ENCODE measurements at places on chromosomes 1 and 21.

- no peak for DNase-seq
Observed at GRCh38 chr1:55522982-55523381, 307.8 kb upstream of the USP24 start.

GRCh38 chr1:214386747-214387146, 105.8 kb downstream of the SMYD2 start:
- peak; percentile 23 for DNase-seq

- no peak for DNase-seq
Observed at GRCh38 chr1:58619286-58620054, 42.4 kb upstream of the TACSTD2 start.

DNA sequence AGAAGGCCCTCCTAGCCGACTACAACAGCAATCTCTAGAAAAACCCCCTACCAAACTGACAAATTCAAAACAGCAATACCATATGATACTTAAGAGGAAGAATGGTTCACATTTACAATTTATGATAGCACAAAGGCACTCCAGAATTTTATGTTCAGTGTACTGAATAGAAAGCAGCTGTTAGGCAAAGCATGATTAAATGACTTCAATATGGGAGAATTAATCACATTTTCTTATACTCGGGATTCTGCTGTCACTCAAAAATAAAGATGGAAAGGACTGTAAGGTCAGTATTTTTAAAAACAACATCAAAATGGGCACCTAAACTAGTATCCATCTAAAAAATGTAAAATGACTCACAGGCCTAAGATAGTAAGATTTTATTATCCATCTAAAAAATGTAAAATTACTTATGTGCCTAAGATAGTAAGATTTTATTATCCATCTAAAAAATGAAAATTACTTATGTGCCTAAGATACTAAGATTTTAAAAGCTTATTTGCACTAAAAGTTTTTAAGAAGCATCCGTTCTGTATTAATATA, 198.5 kb downstream of the SMYD3 start:
- DNase-seq: no peak

GRCh38 chr1:92356956-92357355, 58.1 kb downstream of the RPAP2 start:
- DNase-seq: peak; percentile 33

GRCh38 chr1:7891804-7892203, 38.9 kb upstream of the UTS2 start:
- DNase-seq: no peak

DNA sequence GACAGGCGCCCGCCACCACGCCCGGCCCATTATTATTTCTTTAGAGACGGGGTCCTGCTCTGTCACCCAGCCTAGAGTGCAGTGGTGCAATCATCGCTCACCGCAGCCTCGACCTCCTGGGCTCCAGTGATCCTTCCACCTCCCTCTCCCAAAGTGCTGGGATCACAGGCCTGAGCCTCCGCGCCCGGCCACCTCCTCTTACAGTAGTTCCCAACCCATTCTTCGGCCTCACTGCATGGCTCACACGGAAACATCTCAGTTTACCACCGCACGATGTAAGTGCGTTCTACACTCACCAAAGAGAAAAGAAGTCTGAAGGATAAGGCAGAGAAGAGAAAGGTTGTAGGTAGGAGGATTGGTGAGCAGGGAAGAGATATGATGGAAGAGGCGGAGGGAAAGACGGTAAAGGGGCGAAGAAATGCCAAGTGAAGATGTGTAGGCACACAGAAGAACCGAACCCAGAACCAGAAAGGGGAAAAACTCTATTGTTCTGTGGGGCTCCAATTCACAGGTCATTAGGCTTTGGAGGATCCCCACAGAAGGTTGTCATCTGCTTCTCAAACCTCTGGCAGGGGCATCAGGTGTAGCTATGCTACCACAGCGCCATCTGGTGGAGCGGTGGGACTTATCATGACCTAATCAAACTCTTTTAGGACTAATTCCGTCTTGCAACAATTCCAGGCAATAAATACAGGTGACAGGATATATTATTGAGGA, 504.2 kb downstream of the SMYD3 start:
- peak; percentile 81 for DNase-seq

DNA sequence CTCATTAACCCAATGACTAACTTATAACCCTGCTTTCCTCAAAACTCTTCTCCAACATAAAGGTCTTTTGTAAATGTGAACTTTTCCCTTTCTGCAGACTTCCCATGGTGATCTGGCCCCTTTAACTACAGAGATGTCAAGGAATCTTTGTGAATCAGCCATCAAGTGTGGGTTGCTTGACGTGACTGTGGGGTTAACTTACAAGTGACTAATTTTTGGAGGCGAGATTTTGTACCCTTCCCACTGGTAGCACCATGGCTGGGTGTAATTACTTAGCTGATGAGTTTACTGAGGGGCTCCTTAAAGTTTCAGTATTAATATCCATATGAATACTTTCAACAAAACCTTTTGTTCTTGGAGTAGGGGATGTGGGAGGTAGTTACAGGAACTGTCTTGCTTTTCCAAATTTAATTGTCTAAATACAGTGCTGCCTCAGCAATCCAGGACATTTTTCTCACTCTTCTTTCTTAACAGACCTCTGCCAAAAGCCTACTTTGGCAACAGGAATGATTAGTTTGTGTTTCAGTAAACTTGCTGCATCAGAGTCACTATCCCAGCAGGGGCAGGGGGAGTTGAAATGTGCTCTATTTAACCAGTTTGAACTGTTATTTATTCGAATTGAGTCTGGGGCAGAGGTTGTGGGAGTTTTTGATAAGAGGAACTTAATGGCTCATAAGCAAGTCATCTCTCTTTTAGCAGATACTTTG, 217.3 kb upstream of the FGGY start:
- DNase-seq: no peak

- DNase-seq: no peak
Observed at GRCh38 chr1:94000510-94001282, 91.5 kb upstream of the GCLM start.

DNA sequence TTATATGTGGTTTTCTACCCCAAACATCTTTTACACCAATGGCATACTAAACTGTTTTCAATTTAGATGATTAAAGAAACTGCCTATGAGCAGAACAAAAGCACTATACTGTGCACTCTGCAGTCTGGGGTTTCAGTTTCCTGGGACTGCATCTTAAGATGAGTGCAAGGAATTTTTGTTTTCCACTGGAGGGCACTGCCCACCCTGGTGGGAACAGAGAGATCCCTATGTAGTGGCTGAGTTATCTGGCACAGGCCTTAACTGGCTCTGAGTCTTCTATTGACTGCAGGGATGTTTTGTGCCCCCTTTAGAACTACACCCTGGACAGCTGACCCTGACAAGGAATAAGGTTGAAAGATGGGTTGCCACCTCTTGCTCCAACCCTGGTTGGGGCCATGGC, 12.0 kb downstream of the PROK1 start:
- no peak for DNase-seq

- DNase-seq: no peak
Observed at GRCh38 chr1:191099696-191100095, 622.0 kb upstream of the BRINP3 start.

- DNase-seq: no peak
Observed at GRCh38 chr1:46596846-46597245, 7.2 kb downstream of the MKNK1 start.

- no peak for DNase-seq
Observed at GRCh38 chr1:61953076-61953789, 211.0 kb downstream of the PATJ start.

DNA sequence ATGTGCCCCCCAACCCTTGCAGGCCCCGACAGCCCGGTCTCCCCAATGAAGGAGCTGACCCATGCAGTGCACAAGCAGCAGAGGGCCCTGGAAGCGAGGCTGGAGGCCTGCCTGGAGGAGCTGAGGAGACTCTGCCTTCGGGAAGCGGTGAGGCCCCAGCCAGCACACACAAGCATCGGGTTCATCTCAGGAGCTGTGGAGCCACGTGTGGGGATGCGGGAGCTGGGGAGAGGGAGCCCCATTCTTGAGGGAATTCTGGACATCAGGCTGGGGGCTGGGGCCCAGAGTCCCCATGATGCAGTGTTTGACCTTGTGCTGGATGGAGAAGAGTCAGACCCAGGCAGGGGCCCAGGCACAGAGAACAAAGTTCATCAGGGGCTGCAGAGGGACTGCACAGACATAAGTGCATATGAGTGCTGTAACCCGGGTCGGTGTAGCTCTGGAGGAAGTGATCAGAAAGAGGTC, 4.8 kb downstream of the INAVA start:
- peak; percentile 44 for DNase-seq

DNA sequence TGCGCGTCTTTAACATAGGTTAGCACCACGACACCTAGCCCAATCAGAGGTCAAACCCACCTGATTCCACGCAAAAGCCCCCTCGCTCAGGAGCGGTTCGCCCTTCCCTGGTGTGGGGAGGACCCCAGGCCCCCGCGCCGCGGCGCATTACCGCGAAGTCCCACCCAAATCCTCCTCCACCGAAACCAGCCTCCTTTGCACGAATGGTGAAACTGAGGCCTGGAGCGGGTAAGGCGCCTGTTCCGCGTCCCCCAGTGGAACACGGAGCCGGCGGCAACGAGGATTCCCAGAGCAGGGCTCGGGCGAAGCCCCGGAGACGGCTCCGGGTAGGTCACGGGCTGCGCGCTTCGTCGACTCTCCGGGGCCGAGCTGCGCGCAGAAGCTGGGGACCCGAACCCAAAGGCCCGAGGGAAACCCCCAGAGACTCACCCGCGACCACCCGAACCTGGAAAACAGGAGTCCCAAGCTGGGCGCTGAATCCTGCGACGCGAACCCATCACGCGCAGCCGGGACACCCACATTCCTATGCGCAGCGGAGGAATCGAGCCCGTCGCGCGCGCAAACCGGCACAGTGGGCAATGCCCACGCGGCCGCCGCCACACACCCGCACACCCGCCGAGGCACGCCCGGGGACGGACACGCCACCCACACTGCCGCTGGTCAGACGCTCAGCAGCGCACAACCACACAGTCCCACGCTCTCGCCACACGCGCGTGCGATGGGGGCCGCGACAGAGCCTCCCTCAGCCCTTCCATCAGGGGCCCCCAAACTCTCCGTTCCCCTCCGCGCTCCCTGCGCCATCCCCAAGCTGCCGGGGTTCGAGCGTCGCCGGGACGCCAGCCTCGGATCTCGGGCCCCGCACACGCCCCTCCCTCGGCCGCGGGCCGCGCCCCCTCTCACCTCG, 507 bp downstream of the GLIS1 start:
- DNase-seq: no peak

GRCh38 chr1:79777481-79778219, 771.1 kb upstream of the ADGRL4 start:
- DNase-seq: peak; percentile 9

- DNase-seq: no peak
Observed at GRCh38 chr1:209073879-209074278, 509.6 kb upstream of the CAMK1G start.

- DNase-seq: no peak
Observed at GRCh38 chr1:35500439-35500838, 56.8 kb downstream of the KIAA0319L start.

DNA sequence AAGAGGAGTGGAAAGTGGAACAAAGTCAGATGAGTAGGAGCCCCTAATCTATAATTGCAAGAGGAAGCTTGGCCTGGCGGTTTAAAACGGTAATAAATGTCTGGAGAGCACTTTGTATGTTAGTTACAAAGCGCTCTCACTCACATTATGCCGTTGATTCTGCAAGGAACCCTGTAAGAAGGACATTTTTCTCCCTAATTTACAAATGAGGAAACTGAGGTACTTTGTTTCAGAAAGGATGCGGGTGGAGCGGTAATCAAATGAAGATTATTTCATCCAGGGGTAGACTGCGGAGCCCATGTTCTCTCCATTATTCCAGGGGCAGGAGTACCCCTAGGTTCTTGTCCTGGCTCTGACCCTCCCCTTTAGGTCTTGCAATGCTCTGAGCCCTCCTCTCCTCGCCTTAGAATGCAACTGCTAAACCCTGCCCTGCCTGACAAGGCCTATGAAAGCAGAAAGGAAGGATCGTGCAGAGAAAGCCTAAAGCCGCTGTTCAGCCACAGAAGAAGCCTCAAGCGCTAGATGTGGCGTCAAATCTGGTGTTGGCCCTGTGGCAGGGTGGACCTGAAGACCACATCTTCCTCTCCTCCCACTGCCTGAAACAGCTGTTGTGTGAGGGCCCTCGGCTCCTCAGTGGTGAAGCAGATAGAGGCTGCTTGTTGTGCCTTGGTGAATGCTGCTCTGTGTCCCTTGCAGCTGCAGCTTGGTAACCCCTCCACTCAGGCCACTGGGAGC, 588 bp upstream of the PACC1 start:
- DNase-seq: peak; percentile 77

Data from NB4 (cell line).